Kidney (tissue), 22 donors: ENCODE measurements at places on chromosomes 6 and 20.
A peak's percentile ranks its signal among the peaks of the same experiment; 100 is the strongest.

- DNase-seq = no peak
Measured at GRCh38 chr6:111804627-111805235, 68.5 kb downstream of the FYN start.

DNA sequence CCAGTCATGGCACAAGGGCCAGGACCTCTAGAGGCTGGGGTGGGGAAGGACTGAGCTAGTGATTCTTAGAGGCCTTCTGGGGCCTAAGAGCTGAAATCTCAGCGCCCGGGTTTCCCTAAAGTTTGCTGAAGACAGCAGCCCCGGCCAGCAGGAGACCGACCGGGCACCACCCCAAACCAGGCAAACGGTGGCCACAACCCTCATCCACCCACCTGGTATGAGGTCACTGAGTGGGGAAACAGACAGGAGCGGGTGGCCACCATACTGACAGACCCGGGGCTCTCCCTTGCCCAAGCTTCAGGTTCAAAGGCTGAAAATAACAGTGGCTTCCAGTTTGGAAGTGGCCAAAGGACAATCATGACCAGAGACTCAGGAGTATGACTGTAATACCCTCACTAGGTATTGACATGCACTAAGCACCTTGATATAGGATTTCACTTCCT lies 35.0 kb upstream of the ID1 start:
- DNase-seq = no peak

DNA sequence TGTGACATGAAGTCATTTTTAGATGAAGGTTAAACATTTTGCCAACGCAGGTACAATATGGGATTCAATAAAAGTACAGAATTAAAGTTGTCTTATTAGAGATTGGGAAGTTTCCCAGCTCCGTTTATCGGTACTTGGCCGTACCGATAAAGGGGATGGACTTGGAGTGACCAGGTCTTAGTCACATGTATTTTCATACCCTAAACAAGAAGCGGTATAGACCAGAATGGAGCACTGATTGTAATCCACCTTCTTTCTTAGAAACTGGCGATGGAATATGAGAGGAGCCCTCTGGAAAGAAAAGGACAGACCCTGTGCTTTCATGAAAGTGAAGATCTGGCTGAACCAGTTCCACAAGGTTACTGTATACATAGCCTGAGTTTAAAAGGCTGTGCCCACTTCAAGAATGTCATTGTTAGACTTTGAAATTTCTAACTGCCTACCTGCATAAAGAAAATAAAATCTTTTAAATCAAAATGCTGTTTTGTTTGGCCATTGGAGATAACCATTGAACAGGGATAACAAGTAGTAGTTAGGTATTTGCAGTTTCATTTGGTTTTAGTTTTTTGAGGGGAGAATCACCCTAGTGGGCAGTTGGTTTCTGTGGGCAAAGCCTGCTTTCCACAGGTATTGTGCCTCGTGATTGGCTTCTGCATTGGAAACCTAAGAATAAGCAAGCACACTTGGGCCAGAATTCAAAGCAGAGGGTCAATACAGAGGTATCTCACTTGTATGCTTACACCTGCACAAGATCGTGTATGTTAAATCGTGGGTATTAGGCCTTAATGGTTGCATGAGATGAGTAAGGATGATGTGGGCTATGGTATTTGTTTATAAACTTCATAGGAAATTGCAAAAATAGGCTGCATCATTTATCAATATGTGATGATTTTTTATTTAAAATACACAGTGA lies 11.2 kb upstream of the ZNFX1 start:
- no peak for DNase-seq

DNA sequence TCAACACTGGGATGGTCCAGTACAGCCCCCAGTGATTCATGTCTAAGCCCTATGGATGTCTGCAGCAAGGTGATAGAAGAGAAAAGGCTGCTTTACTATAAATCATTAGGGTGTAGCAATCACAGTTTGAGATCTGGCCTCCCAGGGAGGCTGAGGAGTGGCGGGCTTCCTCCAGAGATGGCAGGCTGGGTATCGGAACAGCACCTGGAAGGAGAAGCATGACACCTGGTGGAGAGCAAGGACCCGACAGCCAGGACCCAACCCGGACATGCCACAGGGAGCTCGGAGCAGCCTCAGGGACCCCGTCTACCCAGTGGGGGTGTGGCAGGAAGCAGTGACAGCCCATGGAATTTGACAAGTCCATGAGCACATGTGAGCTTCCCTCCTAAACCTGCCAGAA lies 114.8 kb upstream of the CD93 start:
- DNase-seq = no peak

DNA sequence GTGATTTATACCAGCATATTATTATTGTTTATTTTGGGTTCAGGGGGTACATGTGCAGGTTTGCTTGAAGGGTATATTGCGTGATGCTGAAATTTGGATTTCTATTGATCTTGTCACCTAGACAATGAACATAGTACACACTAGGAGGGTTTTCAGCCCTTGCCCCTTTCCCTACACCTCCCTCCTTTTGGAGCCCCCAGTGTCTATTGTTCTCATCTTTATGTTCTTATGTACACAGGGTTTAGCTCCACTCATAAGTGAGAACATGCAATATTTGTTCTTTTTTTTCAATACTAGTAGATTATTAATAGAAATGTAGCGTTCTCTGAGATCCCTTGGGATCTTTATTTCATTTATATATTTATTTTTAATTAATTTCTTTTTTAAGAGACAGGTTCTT lies 79.2 kb upstream of the MRAP2 start:
- no peak for DNase-seq

DNA sequence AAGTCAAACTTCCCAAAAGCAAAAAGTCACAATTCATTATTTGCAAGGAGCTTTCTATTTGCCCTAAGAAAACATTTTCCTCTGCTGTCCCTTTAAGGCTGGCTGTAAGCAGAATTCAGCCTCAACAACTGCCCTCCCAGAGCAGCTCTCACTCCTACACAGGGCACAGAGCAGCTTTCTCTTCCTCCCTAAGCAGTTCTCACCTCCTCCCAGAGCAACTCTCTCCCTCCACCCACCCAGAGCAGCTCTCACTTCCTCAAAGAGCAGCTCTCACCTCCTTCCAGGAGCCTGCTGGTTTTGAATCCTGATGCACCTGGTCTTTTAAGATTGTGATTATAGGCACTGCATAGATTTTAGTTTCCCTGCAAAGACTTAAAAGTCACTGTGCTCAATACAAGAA lies 120.6 kb upstream of the TMEM181 start:
- DNase-seq = no peak

DNA sequence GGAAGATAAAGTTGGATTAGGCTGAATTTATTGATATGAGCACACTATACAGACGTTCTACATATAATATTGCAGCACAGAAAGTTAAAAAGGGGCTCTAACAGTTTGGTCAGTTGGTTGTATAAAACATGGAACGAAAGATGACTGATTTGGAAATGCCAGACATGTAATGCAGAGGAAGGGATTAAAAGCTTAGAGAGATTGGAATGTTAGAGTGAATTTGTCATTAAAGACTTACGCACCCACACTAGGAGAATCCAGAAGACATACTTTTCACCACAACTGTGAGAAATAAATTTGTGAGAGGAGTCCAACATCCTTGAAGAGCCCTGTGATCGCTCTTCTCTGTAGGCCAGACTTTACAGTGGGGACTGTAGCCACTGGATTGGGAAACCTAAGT lies 134.7 kb downstream of the GPR63 start:
- no peak for DNase-seq

GRCh38 chr6:139392794-139393193 lies 18.3 kb upstream of the CITED2 start:
- no peak for DNase-seq

GRCh38 chr20:56841346-56841908 lies 212.3 kb downstream of the TFAP2C start:
- peak; percentile 29 for DNase-seq

DNA sequence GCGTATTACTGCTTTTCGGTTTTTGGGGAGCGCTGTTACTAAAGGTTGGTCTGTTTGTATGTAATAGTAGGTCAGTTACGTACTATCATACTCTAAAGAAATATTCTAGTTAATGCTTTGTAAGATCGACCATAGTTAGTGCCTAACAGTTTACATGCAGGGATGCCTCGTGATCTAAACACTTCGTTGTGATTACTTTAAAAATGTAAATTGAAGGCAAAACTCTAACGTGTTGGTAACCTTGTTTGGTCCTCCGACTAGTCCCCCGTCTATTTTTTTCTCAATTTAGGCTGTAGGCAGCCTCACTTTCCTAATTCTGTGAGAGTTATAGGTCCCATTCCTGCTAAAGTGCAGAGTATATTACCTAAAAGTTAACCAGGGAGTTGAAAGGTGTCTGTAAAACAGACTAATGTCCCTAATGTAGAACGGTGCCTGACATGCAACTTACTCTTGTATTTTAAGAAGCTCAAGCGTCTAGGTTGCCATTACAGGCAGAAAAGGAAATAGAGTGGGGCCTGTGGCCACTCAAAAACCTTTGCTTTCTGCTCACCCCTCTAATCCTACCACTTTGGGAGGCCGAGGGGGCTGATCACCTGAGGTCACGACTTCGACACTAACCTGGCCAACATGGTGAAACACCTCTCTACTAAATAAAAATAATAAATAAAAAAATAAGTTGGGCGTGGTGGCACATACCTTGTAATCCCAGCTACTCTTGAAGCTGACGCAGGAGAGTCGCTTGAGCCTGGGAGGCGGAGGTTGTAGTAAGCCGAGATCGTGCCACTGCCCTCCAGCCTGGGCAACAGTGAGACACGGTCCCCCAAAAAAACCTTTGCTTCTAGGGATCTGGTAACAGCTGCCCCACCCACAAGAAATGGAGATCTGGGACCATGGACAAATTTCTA lies 37.8 kb downstream of the HFE start:
- peak; percentile 60 for DNase-seq

DNA sequence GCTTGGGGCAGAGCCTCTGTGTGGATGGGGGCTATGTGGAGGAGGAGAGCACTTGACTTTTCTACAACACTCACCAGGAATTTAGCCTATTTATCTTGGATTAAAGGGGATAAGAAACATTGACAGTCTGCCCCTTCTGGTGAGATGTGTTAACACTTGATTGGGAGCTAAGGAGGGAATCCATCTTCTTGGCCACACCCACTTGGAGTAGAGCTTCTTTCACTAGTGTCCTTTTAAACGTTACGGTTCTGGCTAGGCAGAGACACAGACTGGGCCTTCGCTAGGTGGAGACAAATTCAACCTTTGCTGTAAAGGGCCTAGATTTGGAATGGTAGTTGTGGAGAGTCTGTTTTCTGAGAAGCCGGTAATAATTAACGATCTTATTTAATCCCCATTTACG lies 15.5 kb upstream of the TPBG start:
- no peak for DNase-seq

GRCh38 chr20:60053125-60053817 lies 95.0 kb downstream of the CDH26 start:
- no peak for DNase-seq

DNA sequence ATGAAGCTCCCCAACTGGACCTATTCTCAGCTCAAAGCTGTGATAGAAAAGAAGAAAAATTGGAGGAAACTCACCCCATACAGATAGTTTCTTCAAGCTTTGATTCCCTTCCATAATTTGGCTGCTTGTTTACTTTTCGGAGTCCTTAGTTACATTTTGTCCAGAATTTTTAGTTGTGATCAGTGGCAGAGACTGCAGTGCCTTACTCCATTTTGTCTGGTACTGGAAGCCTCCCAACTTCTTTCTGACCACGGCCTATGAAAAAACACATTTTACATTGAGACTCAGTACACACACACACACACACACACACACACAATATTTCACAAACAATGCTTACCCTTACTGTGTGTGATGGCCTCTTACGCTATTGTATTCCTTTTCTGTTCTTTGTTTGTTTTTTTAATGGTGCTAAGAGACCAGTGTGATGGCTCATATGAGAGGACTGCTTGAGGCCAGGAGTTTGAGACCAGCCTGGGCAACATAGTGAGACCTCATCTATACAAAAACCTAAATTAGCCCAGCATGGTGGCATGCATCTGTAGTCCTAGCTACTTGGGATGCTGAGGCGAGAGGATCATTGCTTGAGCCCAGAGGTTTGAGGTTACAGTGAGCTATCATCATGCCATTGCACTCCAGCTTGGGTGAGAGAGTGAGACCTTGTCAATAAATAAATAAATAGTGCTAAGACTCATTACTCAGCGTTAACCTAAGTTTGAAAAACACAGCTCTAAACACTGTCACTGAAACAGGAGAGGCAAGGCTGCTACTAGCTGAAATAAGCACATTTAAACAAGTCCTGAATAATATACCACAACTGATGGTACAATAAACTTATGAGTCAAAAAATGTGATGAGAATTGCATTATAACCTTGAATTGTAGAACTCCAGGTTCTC lies 13.8 kb upstream of the RNF8 start:
- no peak for DNase-seq

GRCh38 chr6:84777888-84778287 lies 13.5 kb upstream of the TBX18 start:
- no peak for DNase-seq

GRCh38 chr6:16717275-16717942 lies 43.9 kb downstream of the ATXN1 start:
- DNase-seq = no peak

DNA sequence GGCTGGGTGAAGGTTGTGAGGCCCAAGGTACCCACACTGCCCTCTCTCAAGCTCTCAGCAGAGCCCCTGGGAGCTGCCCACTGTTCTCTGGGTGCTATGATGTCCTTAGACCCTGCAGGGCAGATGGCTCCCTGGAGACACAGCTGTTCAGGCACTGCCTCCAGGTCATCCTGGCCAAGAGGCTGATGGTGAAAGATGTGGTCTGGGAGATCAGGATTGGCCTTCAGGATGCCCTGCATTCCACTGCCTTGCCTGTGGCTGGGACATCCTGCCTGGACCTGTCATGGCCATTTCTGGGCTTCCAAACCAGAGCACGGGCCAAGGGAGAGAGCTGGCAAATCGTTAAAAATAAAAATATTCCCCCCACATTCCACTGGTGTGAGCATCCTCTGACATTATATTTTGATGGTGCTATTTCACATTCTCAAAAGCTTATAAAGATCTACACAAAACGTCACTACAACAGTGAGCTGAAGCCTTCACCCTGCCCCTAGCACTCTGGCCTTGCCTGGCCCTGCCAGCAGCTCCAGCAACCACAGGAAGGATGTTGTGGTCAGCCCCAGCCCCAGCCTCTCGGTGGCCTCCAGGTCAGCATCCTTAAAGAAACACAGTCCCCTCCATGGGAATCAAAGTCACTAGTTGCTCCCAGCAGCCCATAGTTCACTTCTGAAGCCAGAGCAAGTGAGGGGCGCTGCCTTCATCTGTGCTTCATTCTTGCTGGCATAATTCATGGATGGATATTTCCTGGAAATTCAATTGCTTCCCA lies 13.5 kb upstream of the KCNK16 start:
- DNase-seq = peak; percentile 66

- no peak for DNase-seq
Measured at GRCh38 chr20:39070484-39071231, 108.5 kb downstream of the DHX35 start.

- DNase-seq = no peak
Measured at GRCh38 chr6:119713903-119714302, 364.3 kb upstream of the MAN1A1 start.

GRCh38 chr6:110960014-110960390 lies 1.5 kb downstream of the GTF3C6 start:
- DNase-seq = no peak
